ENCODE measurements at places on chromosomes 3 and 15. TPM values are rescaled to one million over a fixed set of nuclear protein-coding genes. Genes with fewer than 3 reads are reported as not detected.

DNA sequence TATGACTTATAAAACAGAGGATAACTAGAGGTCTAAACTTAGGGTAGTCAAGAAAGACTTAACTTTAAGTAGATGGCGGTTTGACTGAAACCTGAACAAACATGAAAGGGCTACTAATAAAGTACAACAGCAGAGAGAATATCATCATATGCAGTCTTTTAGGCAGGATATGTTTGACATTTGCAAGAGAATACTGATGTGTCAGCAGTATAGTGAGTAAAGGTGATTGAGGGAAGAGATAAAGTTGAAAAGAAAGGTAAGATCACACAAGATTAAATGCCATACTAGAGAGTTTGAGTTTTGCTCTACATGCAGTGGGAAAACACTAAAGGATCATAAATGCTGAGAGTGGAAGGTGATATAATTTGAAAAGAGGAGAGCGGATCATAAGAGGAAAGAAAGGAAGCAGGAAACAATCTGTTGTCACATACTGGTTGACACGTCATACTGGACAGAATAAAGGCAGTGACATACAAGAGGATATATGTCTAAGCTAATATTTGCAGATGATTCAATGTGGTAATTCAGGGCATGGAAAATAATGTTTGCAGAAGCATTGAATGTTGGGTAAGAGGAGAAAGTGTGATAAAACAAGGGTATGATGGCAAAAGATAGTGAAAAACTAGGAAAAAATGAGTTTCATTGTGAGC is 223.0 kb downstream of the EPHA6 start:
- no peak for DNase-seq

TTLL13 gene
- total RNA-seq: not detected

DNA sequence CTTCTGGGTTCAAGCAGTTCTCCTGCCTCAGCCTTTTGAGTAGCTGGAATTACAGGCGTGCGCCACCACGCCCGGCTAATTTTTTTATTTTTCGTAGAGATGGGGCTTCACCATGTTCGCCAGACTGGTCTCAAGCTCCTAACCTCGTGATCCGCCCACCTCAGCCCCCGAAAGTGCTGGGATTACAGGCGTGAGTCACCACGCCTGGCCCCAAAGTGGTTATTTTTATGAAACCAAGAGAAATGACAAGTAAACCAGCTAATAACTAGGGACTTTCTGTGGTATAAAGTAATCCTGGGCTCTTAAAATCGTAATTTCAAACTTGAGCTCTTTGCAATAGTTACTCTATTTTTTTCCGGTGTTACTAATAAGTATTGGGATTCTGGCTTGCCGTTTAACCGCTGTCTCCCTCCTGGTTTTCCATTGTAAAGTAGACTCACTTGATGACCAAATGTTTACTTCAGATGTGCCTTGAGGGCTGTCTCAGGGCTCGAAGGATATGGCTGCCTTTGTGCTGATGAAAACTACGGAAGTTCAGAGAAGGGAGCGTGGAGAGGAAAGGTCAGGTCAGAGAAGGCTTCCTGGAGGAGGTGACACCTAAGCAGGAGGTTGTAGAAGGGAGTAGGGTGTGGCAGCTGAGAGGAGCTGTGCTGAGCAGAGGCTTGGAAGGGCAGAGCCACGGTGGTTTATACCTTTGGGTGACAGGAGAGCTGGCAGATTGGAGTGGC is 4.2 kb downstream of the ZSCAN2 start:
- DNase-seq: no peak

- DNase-seq: no peak
These were observed 1046.6 kb upstream of the CFAP20DC start for GRCh38 chr3:60096403-60096802.

CYP8B1 gene
- total RNA-seq: not detected

- DNase-seq: no peak
These were observed 18.1 kb downstream of the CX3CR1 start for GRCh38 chr3:39261726-39262125.

- DNase-seq: no peak
These were observed 17.8 kb downstream of the PLD1 start for GRCh38 chr3:171792531-171792930.

POPDC2 gene
- 0.10 TPM for total RNA-seq

GRCh38 chr3:129239991-129240390 is 9.4 kb upstream of the COPG1 start:
- DNase-seq: no peak

DNA sequence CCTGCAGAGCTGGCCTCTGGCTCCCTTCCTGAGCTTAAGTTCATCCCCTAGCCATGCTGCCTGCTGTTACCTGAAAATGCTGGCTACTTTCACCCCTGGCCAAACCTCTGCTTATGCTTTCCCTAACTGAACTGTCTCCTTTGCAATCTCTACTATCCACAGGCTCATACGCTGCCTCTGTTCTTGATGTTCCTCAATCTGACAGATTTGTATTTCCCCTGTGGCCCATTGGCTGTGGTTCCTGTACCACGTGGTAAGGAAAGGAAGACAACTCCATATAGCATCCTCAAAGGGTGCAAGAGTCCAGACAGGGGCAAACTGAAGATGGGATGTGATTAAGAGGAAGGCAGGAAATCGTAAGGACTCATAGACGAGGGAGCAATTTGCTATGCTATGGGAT is 33.2 kb downstream of the TGM4 start:
- no peak for DNase-seq

CHAC1 gene
- total RNA-seq: 1.0 TPM

- DNase-seq: no peak
These were observed 6.9 kb downstream of the PLCH1 start for GRCh38 chr3:155737844-155738460.

Measured in SJCRH30 (cell line).